ENCODE measurements at places on chromosomes 6 and 20. TPM values are rescaled to one million over a fixed set of nuclear protein-coding genes. Genes with fewer than 3 reads are reported as not detected.

The VSX1 gene
- not detected for total RNA-seq

The TSHZ2 gene
- 0.07 TPM for total RNA-seq

The C20orf204 gene
- 2.5 TPM for total RNA-seq

The PPP1R3G gene
- 0.27 TPM for total RNA-seq

The EYA2 gene
- total RNA-seq: not detected

The FOXA2 gene
- total RNA-seq: 0.10 TPM

The NRN1 gene
- total RNA-seq: not detected

The ADGB gene
- total RNA-seq: not detected

The TFAP2C gene
- total RNA-seq: 6.9 TPM

The FOXQ1 gene
- total RNA-seq: 0.42 TPM

The OR2H2 gene
- not detected for total RNA-seq

The ATP9A gene
- 16.8 TPM for total RNA-seq

The NRSN1 gene
- not detected for total RNA-seq

The VSTM2L gene
- total RNA-seq: 0.69 TPM

The MTG2 gene
- total RNA-seq: 43.3 TPM

The MSH5 gene
- 90.4 TPM for total RNA-seq

The OOEP gene
- not detected for total RNA-seq

Data from HCT116 (cell line).